ENCODE measurements at places on chromosomes 3 and 15. TPM values are rescaled to one million over a fixed set of nuclear protein-coding genes. Genes with fewer than 3 reads are reported as not detected.

- H3K36me3 ChIP-seq = no peaks in the 10 kb centered on the region
- no peak for DNase-seq
- H3K4me3 ChIP-seq = no peak overlapping the region
- H3K27ac ChIP-seq = no peak overlapping the region
- H3K27me3 ChIP-seq = no peaks in the 10 kb centered on the region
- H3K4me1 ChIP-seq = peaks cover 28% of the 10 kb centered on the region
Measured at GRCh38 chr3:30501526-30501925, 104.9 kb upstream of the TGFBR2 start.

DNA sequence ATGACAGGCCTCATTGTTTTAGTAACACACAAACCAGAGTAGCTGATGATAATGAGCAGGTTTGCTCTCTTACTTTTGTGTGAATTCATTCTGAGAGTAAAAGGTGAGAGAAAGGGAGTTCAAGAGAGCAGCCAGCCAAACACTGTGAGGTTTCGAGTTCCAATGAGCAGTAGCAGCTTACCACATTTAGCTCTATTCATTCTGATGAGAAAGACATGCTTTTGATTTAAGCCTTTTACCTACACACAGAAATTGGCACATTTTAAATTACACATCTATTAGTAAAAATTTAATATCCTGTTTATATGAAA lies 28.0 kb downstream of the GLDN start:
- DNase-seq = no peak
- no peaks in the 10 kb centered on the region for H3K36me3 ChIP-seq
- peaks cover 4% of the 10 kb centered on the region for H3K4me1 ChIP-seq
- H3K4me3 ChIP-seq = no peak overlapping the region
- H3K27ac ChIP-seq = no peak overlapping the region

DNA sequence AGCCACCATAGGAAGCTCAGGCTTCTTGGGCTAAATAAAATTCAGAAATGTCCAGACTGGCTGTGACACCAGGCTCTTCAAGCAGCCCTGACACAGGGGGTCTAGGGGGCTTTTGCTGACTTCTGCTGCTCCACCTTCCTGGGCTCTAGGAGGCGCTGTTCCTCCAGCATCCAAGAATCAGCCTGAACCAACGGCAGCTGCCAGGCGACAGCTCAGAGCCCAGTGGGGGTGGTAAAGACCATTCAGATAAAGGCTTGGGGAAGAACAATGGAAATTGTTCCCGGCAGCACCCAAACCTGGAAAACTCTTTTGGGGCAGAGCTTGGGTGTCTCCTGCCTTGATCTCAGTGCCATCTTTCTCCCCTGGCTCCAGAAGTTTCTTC lies 21.6 kb upstream of the PSTPIP1 start:
- H3K4me1 ChIP-seq = no peaks in the 10 kb centered on the region
- H3K27me3 ChIP-seq = no peaks in the 10 kb centered on the region
- no peak for DNase-seq
- no peak overlapping the region for H3K27ac ChIP-seq

DNA sequence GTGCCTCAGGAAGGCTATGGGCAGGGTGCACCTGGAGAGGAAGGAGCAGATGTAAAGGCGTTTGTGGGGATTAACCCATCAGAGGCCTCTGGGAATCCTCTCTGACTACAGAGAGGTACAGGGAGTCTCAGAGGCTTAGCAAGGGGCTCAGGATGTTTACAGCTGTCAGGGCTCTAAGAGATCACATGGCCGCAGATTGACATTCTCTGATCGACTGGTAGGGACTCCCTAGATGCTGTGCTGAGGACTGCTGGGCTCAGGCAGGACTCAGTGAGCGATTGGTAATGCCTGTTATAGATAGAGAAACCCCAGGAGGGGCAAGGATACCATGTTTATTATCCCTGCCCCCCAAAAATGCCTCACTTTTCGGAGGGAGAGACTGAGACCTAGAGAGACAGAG lies 103.5 kb downstream of the CORO2B start:
- no peak overlapping the region for H3K4me3 ChIP-seq
- DNase-seq = no peak
- no peak overlapping the region for H3K27ac ChIP-seq
- H3K27me3 ChIP-seq = no peaks in the 10 kb centered on the region

DNA sequence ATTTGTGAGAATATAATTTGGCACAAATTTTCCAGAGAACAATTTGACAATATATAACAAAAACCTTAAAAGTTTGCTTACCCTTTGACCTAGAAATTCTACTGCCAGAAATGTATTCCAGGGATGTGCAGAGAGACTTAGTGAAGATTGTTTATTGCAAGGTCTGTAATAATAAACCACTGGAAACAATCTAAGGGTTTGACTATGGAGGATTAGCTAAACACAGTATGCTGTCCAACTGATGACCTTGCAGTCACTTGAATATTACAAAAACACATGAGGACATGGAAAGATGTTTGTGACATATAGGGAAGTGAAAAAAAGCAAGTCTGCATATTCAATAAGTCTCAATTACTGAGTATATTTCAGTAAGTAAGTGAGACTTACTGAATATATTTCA lies 48.1 kb upstream of the CDV3 start:
- H3K27me3 ChIP-seq = no peaks in the 10 kb centered on the region
- no peak overlapping the region for H3K27ac ChIP-seq
- H3K4me1 ChIP-seq = peaks cover 10% of the 10 kb centered on the region
- H3K4me3 ChIP-seq = no peak overlapping the region
- no peak for DNase-seq

DNA sequence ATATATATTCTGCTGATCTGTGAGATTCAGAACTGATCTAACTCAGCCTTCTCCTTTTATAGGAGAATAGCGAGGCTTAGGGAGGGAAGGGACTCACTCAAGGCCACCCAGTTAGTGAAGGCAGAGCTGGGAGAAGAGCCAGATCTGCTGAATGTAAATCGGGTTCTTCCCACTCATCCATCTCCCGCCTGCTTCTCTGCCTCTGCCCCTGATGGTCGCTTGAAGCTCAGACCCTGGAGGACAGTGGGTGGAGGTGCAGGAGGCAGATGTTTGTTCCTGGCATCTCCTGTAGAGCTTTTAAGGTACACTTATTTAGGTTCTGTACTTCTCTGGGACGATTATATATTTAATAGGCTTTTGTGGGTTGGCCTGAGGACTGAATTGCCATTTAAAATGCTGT lies 4.3 kb downstream of the PDIA5 start:
- no peak for DNase-seq
- no peak overlapping the region for H3K27ac ChIP-seq
- H3K36me3 ChIP-seq = no peaks in the 10 kb centered on the region
- H3K4me1 ChIP-seq = peaks cover 13% of the 10 kb centered on the region

Gene A4GNT
- not detected for total RNA-seq

Gene NRROS
- 44.0 TPM for total RNA-seq
